ENCODE measurements at places on chromosomes 12 and 14. TPM values are rescaled to one million over a fixed set of nuclear protein-coding genes. Genes with fewer than 3 reads are reported as not detected.

PPP1R1A gene
- 21.4 TPM for total RNA-seq

AKAP3 gene
- 2.4 TPM for total RNA-seq

TMPRSS12 gene
- total RNA-seq, result not detected

SIX6 gene
- not detected for total RNA-seq

YARS2 gene
- total RNA-seq, result 12.2 TPM

PHLDA1 gene
- total RNA-seq, result 34.2 TPM

WASHC4 gene
- total RNA-seq, result 78.4 TPM

Measured in sciatic nerve (tissue), 2 donors.